Epithelial cell of alveolus of lung (primary cell): ENCODE measurements at places on chromosomes 7 and 10. TPM values are rescaled to one million over a fixed set of nuclear protein-coding genes. Genes with fewer than 3 reads are reported as not detected.

ADCYAP1R1 gene
- total RNA-seq, result not detected in 2 replicates

ZNF239 gene
- 1.4 and 3.6 TPM in 2 replicates for total RNA-seq

VIPR2 gene
- total RNA-seq, result 2.1 TPM in 1 of 2 replicates, not detected in the other

DENND10 gene
- total RNA-seq, result 46.8 and 65.8 TPM in 2 replicates

MYO1G gene
- total RNA-seq, result 0.13 and 0.56 TPM in 2 replicates

COBL gene
- 0.39 TPM in 1 of 2 replicates, not detected in the other for total RNA-seq

CDHR1 gene
- total RNA-seq, result 0.52 TPM in 1 of 2 replicates, not detected in the other

SRPK2 gene
- 24.4 and 41.8 TPM in 2 replicates for total RNA-seq

FAM180A gene
- 3.6 TPM in 1 of 2 replicates, not detected in the other for total RNA-seq

DPY19L1 gene
- 25.3 and 26.8 TPM in 2 replicates for total RNA-seq

ATOH7 gene
- 0.13 and 0.48 TPM in 2 replicates for total RNA-seq

LRRD1 gene
- 0.26 and 0.56 TPM in 2 replicates for total RNA-seq

CTAGE4 gene
- total RNA-seq, result 0.72 TPM in 1 of 2 replicates, not detected in the other

SPACDR gene
- total RNA-seq, result not detected in 2 replicates

SORBS1 gene
- total RNA-seq, result 0.16 and 0.39 TPM in 2 replicates

GPR85 gene
- 0.24 and 3.6 TPM in 2 replicates for total RNA-seq

SPDYE5 gene
- total RNA-seq, result not detected in 2 replicates

HOXA2 gene
- total RNA-seq, result 2.8 and 3.3 TPM in 2 replicates

NRG3 gene
- total RNA-seq, result 0.52 TPM in 1 of 2 replicates, not detected in the other

CALHM1 gene
- not detected in 2 replicates for total RNA-seq
